ENCODE measurements at places on chromosomes 16 and 17.

- DNase-seq = no peak
These were observed 108.7 kb downstream of the SMG6 start for GRCh38 chr17:2194889-2195335.

DNA sequence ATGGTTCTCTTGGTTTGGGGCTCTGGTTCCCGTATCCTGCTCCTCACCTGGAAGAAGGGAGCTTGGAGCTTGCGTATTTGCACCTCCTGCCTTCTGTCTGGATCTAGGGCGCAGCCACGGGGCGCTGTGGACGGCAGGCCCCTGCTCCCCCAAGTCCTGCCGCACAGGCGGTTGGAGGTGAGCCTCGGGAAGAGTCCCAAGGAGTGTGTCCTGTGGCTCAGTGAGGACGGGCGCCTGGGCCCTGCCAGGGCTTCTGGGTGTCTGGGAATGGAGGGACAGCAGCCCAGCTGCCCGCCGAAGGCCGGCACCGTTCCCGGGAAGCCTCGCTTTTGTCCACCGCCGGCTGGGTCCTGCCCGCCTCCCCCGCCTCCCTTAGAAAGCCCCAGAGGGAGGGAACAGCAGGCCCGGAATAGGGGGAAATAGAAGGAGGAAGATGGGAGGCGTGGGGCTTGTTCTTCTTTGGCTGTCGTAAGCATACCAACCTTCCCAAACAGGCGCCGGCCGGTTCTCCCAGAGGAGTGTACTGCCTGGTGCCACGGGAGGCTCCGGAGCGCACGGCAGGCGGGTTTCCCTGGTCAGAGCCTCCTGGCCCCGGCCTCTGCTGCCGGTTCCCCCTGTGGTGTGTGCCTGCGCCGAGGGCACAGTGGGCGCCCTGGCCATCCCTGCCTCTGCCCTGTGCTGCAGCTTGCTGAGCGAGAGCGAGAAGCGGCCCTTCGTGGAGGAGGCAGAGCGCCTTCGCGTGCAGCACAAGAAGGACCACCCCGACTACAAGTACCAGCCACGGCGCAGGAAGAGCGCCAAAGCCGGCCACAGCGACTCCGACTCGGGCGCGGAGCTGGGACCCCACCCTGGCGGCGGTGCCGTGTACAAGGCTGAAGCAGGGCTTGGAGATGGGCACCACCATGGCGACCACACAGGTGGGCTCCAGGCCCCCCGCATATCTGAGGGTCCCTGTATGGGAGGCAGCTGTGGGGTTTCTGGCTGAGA is 1.8 kb downstream of the SOX8 start:
- DNase-seq = no peak

GRCh38 chr16:8047736-8048135 is 542.6 kb downstream of the TMEM114 start:
- no peak for DNase-seq

DNA sequence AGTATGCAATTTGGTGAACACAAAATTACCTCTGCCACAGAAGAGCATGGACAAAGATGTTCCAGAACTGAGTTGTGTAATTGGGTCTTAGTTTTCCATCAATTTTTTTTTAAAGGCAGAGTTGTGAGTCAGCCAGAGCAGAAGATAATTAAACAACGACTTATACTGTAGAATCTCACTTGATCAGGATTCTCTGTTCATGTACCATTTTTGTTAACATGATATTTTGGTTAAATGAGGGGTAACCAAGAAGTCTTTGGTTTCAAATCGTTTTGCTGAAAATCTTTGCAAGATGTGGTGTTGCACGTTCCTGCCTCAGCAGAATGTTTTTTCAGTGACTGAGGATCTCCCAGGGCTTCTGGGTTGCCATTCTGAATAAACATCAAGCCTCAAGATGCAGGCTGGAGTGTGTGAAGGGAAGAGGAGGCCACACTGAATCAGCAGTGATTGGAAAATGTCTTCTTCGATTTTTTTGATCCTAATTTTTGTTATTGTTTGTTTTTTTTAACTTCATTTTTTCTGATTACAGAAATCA is 232.6 kb upstream of the IRX3 start:
- DNase-seq = no peak

- DNase-seq = no peak
These were observed 186.3 kb upstream of the NLRP1 start for GRCh38 chr17:5770441-5771270.
